Head of caudate nucleus (tissue), 42 donors: ENCODE measurements at places on chromosomes 7 and 10.

DNA sequence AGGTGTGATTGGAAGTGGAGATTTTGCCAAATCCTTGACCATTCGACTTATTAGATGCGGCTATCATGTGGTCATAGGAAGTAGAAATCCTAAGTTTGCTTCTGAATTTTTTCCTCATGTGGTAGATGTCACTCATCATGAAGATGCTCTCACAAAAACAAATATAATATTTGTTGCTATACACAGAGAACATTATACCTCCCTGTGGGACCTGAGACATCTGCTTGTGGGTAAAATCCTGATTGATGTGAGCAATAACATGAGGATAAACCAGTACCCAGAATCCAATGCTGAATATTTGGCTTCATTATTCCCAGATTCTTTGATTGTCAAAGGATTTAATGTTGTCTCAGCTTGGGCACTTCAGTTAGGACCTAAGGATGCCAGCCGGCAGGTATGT lies 13.6 kb downstream of the STEAP2 start:
- no peak for DNase-seq

DNA sequence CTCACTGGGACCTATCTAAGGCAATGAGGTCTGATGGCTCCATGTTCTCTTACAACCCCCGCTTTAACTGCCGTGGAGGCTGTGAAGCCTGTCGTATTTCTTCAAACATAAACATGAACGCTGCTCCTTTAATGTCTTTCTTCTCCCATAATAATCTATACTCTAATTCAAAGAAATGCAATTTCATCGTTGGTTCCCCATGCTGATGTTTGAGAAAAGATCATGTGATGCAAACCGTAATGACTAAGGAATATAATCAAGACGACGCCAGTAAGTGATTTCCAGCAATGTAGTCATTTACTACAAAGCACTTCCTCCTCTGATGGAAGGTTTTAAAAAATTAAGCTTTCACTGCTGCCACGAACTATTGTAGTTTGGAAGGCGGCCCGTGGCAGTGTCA lies 102.6 kb upstream of the NEBL start:
- DNase-seq = no peak

DNA sequence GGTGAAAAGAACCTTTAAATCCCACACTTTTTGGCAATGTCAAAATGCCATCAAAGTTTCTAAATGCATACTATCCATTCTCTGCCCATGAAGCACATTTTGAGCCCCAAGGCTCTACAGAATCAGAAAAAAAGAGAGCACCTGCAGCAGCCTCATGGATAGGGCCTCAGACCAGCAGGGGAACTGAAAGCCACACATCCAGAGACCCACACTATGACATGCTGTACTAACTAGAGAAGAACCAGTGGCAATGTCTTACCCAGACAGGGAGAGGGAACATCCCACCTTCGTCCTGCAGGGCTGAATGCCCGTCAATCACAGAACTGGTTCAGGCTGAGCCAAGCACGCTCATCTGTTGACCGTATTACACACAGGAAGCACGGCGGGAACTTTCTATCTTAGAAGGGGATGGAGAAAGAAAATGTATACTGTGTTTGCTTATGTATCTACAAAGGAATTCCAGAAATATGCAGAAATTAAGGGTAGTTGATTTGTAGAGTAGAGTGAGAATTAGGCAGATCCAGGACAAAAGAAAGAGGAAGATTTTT lies 237.2 kb downstream of the GLI3 start:
- DNase-seq = no peak

DNA sequence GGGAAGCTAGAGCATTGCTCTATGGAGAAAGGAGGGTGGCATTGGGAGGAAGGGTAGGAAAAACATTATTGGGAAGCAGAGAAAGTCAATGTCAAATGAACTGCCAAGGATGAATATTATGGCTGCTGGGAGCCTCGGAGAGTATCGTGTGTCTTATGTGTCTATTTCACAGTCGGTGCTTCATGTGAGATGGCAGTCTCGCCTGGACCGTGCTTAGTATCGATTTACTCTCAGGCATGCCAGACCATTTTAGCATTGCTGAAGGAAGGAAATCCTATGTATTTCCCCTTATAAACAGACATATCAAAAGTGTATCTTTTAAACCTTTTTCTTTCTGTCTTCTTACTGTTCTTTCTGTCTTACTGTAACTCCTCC lies 612.6 kb downstream of the AUTS2 start:
- no peak for DNase-seq

GRCh38 chr7:26187380-26188205 lies 13.0 kb downstream of the HNRNPA2B1 start:
- no peak for DNase-seq

DNA sequence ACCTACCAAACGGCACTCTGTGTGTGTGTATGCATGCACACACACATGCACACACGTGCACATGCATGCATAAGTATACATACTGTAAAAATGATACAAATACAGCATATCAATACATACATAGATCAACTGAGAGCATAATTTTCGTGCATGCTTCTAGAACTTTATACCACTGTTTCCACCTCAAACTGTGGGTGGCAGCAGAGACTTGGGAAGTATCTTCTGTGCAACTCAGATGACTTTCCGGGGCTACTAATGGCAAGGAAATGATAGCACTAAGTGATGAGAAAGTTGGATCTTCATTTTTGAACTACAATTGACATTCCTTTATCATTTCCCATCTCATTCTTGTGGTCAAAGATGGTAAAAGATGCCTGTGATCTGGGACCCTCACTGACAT lies 570.7 kb downstream of the REEP3 start:
- no peak for DNase-seq

DNA sequence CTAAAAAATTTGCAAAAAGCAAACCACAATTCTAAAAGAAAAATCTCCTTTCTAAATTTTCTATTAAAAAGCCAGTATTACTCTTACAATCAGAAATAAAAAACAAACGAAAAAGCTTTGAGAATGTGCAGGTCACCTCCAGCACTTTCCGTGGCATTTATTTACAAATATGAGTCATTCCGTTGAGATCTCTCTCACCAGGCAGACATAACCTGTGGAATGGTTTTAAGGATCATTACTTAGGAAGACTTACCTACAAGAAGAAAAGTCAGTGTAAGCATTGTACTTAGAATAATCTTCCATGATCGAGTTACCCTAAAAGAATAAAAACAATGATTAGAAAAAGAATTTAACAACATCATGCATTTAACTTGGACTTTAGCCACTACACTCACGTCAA lies 3.3 kb downstream of the SUN3 start:
- DNase-seq = no peak

DNA sequence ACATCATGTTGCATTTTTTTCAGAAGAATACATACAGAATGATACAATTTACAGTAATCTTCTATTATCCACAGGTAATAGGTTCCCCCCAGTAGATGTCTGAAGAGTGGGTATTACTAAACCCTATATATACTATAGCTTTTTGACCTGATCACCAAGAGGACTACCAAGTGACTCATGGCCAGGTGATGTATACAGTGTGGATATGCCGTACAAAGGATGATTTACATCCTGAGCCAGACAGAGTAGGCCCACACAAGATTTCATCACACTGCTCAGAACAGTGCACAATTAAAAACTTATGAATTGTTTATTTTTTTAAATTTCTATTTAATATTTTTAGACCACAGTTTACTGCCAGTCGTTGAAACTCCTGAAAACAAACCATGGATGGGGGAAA lies 70.6 kb downstream of the STEAP1B start:
- no peak for DNase-seq
